Immature natural killer cell (primary cell): ENCODE measurements at places on chromosomes 6 and 20.

- no peak for DNase-seq
These were observed at the start of gene ADGRF5 for GRCh38 chr6:46921731-46922130. Gene ADGRF5, minus strand, starts transcription at chr6:46921938. Its CDS starts 15,176 bp downstream, at chr6:46906762.

DNA sequence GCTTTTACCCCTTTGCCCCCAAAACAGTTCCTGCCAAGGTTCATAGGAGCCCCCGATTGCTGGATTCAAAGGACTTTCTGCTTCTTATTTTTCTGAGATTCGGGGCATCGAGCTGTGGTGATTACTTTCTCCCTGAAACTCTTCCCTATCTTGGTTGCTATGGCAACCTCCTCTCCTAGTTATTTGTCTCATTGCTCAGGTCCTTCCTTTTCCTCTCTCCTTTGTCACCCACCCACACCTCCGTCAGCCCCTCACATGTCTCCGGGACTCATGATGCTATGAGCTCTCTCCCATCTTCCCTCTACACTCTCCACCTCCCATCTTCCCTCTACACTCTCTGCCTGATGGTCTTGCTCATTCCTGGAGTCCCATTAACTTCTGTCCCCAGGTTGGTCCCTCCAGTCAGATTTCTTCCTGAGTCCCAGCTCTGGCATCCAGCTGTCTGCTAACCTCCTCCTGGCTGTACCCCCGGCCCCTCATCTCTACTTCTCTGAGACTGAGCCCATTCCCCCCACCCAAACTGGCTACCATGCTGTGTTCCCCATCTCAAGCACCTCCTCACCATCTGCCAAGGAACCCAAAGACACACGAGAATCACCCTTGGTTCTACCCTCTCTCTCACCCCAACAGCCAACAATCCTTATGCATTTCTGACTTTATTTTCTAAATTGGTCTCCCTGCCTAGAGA lies 30.2 kb upstream of the NNAT start:
- no peak for DNase-seq

- no peak for DNase-seq
These were observed 118.3 kb upstream of the EXOC2 start for GRCh38 chr6:811191-811590.

GRCh38 chr6:18349386-18349785 lies 37.8 kb upstream of the RNF144B start:
- no peak for DNase-seq

- DNase-seq, result no peak
These were observed 78.4 kb upstream of the CCDC28A start for GRCh38 chr6:138695193-138695592.

DNA sequence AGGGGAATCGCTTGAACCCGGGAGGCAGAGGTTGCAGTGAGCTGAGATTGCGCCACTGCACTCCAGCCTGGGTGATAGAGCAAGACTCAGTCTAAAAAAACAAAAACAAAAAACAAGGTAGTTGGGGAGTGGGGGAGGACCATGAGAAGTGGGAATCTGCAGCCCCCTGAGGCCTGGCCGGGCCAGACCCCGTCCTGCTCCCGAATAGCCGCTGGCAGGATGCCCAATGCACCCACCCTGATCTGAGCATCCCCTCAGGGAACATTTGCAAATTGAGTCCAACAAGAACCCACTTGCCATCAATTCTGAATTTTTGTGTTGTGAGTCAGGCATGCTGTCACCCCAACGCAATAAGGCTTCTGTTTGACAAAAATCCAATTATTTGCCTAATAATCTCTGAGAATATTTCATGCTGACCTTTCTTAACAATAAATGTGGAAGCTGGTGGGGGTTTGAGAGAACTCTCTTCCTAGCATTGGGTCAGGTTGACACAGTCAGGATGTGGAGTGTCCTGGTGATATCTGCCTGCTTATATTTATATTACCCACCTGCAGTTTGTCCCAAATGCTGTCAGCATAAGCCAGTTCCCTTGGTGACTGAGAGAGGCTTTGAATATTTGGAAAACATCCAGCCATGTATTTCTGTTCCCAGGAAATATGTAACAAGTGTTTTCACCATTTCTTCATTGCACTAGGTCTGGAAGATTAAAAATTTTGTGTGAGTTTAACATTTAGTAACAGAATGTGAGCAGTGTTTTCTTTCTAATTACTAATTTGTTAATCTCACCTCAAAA lies 28.4 kb upstream of the FRMD1 start:
- no peak for DNase-seq

GRCh38 chr20:61387954-61388348 lies 135.9 kb downstream of the CDH4 start:
- DNase-seq, result no peak

DNA sequence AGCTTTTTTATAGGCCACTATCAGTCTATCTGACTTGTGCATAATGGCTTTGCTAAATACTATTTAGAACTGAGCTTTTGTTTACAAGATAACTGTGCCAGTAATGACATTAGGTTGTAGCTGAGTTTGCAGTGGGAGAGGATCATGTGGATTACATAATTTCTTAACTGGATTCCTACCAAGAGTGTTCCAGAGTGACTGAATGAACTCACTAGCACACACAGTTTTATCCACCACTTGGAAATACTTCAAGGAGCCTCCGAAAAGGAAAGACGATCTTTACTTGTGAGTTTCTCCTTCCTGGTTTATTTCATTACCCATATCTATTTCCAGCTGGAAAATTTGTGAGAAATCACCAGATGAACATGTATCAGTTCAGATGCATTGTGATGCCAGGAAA lies 10.9 kb upstream of the SYNE1 start:
- DNase-seq, result no peak

DNA sequence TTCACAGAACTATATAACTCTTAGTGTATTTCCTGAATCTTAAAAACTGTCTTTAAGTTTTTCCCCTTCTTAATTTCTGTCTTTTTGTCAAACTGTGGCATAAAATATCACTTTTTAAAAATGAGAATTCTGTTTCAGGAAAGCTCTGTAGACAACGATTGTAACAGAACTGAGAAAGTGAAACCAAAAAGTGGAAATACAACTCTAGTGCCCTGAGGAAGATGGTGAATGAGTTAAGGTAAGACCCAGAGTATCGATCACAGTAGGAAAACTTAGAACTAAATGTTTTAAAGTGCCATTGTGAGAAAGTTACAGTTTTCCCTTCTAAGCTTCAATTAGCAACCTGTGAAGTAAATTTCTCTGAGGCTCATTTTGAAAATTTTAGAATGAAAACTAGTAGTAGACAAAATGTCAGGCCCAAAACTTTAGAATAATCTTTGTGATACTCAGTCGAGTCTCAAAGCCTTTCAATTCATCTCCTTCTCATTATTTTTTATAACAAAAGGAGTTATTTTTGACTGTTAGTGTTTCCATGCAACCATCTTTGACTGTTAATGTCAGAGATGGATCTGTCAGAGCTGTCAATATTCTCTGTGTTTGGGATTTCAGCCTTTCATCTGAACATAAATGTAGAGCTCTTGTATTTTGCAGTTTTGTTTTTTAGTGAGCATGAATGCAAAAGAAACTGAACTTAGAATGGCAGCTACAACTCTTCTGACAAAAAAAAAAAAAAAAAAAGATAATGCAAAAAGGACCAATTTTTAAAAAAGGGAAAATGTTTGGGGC lies 19.0 kb upstream of the TRDN start:
- DNase-seq, result no peak

DNA sequence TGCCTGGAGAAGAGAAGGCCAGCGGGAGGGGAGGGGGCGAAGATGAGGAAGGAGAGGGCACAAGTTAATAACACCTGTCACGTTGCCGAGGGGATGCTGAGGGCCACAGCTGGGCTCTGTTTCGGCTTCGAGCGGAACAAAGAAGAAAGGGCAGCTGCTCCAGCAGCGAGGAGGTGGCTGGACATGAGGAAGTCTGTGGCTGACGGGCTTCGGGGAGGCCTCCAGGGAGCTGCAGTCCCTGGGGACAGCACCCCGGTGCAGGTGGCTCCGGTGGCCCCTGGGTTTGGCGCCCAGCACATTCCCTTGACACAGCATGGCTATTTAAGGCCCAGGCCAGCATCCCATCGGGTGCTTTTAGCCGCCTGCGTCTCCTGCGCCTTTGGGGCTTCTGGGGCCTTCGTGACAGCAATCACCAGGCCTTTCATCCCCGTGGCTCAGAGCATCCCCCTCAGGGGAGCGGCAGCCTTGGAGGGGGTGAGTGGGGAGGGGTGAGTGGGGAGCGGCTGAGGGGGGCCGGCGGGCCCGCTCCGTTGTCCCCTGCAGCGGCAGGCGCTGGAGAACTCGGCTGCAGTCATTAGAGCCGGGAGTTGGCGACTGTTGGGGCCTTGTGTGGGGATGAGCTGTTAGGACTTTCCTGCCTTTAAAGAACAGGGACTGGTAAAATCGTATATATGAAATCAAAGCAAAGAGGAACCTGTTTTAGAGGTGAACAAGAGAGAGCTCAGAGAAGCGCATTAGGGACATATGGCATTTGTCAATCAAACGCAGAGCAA lies 99.0 kb downstream of the TMEM242 start:
- DNase-seq, result no peak

- DNase-seq, result no peak
These were observed 70.4 kb downstream of the COL12A1 start for GRCh38 chr6:75135450-75135849.

DNA sequence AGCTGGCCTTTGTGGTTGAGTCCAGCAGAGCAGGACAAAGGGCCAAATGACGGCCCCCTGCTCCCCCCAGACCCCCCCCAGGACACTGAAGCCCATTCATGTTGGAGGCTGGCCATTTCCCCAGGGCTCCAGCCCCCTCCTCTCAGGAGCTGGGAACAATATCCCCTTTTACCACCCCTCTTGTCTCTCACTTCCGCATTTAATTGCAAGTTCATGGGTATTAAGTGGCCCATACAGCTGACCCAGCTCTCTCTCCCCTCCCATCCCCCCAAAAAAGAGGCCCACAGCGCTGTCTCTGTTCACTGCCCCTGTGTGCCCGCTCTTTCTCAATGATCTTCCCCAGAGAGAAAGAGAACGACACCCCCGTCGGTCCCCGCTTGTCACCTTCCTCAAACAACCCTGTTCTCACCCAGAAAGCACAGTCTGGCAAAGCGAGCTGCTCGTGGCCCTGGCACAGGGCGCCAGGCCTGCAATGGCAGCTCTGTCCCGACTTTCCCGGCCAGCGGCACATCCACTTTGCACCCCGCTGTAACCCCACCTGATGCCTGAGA lies 30.4 kb downstream of the PREX1 start:
- no peak for DNase-seq

- peak; percentile 19 for DNase-seq
These were observed at the start of gene PKIB for GRCh38 chr6:122609881-122610689. Gene PKIB, plus strand, starts transcription at chr6:122610405. Its CDS starts 107,390 bp downstream, at chr6:122717795.

GRCh38 chr20:48949304-48950170 lies 28.0 kb downstream of the ARFGEF2 start:
- no peak for DNase-seq

GRCh38 chr20:11394145-11394833 lies 523.4 kb upstream of the BTBD3 start:
- no peak for DNase-seq

DNA sequence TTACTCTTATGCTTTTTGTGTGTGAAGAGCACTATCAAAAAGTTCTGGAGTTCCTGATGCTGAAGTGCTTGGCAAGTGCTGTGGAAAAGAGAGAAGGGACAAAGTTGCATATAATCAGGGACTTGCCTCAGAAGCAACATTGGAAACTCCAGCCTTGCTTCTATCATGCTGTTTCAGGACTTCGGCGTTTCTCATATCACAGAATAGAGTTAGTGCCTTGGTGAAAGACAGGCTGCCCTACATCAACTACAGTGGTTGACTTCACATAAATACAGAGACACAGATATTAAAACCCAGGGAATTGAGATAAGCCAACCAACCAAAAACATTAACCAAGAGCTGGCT lies 36.2 kb upstream of the CDKAL1 start:
- DNase-seq, result no peak

GRCh38 chr20:25269057-25269832 lies 21.4 kb downstream of the PYGB start:
- no peak for DNase-seq

GRCh38 chr6:145531032-145531431 lies 204.3 kb downstream of the EPM2A start:
- no peak for DNase-seq

DNA sequence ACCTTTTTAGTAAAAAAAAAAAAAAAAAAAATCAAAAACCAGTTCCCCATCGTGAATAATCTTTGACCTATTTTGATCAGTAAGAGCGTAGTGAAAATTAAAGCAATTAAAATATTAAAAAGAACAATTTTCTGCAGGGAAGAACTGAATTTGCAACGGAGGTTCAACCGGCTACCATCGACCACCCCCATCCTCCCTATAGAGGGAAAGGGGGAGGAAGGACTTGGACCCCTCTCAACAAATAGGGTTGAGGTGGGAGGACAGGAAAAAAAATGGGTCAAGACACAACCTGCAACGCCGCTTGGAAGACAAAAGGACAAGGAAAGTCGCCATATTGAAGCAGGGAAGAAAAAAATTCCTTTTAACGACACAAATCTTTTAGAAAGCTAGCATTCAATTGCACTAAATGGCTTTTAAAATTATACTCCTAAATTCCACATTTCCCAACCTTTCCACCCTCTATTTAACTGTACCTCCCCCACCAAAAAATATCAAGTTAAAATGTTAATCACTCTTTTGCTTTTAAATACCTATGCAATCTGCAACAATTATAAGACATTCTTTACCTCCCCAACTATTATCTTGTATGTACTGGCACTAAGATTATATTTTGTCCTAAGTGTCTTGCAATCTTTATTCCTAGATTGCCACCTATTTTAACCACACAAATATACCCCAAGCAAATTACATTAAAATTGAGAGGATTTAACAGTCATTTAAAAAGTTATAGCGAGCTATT lies 1.7 kb downstream of the PPP1R10 start:
- peak; percentile 60 for DNase-seq

GRCh38 chr6:41277605-41278004 lies 8.9 kb downstream of the TREM1 start:
- no peak for DNase-seq

DNA sequence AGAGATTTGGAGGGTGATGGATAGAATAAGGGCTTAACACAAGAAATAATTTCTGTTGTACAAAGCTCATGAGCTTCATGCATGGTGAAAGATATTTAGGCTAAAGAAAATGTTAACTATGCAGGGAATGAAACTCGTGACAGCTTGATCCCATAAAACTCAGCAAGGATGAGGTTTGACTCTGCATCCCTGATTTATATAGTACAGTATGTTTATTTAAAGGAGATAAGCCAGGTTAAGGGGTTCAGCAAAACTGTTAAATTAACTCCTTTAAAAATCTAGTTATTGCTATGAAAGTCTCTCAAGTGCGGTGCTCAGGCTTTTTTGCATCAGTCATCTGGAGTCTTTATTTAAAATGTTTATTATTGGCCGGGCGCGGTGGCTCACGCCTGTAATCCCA lies 326.4 kb downstream of the LAMA2 start:
- no peak for DNase-seq

GRCh38 chr6:64013011-64013410 lies 377.4 kb downstream of the PHF3 start:
- no peak for DNase-seq

GRCh38 chr6:149777624-149778023 lies 28.1 kb downstream of the PCMT1 start:
- DNase-seq, result no peak

- no peak for DNase-seq
These were observed 340.7 kb downstream of the LMBRD1 start for GRCh38 chr6:69456086-69456485.

GRCh38 chr6:52063584-52064344 lies 23.6 kb downstream of the PKHD1 start:
- peak; percentile 68 for DNase-seq

GRCh38 chr6:130150906-130151305 lies 71.8 kb downstream of the SAMD3 start:
- no peak for DNase-seq
